Common myeloid progenitor, CD34-positive (primary cell): ENCODE measurements at places on chromosomes 1 and 21.

- peak; percentile 88 for DNase-seq
These were observed 50.6 kb upstream of the MRPS6 start for GRCh38 chr21:34022627-34023335.

DNA sequence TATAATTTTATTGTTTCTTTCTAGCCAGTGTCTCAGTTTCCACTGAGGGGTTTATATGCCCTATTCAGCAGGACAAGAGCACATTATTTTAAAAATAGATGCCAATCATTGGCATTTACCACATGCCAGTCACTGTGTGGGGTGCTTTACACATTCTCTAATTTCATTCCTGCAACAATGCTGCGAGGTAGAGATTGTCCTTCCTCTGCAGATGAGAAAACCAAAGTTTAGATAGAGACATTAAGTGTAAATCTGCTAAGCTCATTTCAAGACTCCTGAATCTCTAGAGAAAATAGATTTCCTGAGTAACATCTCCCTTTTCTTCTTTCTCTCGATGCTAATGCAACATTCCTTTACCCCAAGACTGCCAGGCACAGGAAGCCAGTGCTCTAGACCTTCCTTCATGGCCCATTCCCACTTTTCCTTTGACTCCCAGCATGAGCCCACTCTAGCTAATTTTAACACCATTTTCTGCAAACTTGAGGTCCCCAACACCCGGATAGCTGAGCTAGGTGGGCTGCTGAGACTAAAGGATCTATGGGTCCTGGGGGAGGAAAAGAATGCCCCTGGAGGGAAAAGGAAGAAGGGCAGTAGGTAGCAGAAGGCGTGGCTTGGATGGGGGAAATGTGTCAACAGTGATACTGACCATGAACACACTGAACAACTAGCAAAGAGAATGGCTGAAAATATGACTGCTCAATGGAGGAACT, 50.0 kb downstream of the SH3GLB1 start:
- DNase-seq = no peak

- DNase-seq = no peak
These were observed 5.6 kb upstream of the TNFSF18 start for GRCh38 chr1:173056365-173056764.

DNA sequence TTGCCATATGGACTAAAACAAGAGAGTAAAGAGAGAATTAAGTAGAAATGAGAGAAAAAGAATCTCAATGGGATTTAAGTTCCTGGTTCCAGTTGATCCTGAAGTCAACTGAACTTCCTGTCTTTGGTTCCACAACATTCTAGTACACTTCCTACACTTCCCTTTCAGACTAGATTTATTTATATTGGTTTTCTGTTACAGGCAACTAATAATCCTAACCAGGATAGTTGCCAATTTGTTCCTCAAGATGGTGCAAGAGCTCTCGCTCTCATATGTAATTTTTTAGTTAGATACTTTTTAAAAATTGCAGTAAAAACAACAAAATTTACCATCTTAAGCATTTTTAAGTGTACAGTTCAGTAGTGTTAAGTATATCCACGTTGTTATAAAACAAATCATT, 28.8 kb upstream of the TRIM45 start:
- no peak for DNase-seq

DNA sequence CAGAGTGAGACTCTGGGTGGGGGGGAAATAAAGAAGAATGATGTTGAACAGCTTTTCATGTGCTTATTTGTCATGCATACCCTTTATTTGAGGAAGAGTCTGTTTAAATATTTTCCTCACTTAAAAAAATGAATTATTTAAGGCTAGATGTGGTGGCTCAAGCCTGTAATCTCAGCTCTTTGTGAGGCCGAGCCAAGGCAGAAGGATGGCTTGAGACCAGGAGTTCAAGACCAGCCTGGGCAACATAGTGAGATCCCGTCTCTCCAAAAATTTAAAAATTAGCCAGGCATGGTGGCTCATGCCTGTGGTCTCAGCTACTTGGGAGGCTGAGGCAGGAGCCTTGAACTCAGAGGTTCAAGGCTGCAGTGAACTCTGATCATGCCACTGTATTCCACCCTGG, 25.4 kb downstream of the SLC30A1 start:
- DNase-seq = no peak

GRCh38 chr1:79694241-79694640, 687.7 kb upstream of the ADGRL4 start:
- no peak for DNase-seq

DNA sequence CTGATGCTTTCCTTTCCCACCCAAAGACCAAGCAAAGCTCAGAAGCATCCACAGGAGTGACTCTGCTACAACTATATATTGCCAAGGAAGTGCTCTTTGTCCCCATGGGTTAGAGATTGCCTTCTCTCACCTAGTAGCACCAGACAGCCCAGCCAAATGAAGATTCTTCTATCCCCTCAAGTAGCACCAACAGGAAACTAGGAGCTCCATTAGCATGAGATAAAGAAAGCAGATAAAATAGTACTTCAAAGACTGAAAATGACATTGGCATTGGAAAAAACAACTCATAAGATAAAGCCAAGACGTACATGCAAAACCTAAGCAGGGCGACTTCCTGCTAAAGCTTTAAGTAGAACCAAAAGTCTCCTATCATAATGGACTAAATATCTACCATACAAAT, 871.5 kb downstream of the AMY1C start:
- DNase-seq = no peak

DNA sequence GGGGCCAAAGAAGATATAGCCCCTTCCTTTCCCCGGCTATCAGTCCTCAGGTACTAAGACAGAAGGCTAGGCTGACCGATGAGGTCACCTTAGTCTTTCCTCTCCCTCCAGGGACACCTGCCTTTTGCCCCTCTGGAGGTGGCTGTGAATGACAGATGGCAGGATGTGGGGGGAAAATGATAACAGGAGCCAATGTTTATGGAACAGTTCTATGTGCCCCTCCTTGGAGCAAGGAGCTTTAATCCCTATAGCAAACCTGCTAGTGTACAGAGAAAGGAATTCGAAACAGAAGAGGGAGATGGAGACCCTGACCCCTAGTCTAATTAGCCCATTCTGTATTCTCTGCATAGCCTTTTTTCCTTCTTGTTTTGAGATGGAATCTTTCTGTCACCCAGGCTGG, 28.1 kb downstream of the SERINC2 start:
- DNase-seq = no peak

DNA sequence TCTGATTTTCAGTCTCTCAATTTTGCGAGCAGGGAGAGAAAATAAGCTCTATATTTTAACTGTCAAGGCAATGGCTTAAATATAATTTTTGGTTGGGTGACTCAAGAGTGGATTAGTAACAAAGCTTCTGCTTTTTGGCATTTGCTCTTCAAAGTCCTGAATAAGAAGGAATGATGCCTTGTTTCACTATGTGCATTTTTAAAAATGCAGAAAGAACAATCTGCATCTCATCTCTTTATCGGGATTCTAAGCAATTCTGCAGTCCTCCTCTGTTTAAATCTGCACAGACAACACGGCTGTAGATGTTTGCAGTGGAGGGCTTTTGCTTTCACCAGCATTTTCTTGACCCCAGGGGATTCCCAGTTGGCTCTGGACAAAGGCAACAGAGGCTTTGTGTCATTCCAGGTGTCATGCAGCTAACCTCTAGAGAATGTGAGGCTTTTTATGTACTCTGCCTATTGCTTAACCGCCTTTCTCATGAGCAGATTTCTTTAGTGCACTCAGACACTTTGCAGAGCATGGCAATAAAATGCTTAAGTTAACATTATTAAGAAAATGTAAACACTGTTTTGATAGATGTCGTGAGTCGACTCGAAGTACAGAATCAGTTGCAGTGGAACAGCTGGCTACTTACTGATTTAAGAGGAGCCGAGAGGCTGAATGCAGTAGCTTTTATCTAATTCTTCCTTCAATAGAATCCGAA, 783.2 kb upstream of the NEGR1 start:
- no peak for DNase-seq
